Activated CD4-positive, alpha-beta T cell treated with anti-CD3 and anti-CD28 coated beads for 24 hours (primary cell): ENCODE measurements at places on chromosomes 11 and 22.

GRCh38 chr11:64185175-64185692, 737 bp upstream of the STIP1 start:
- no peak for DNase-seq

DNA sequence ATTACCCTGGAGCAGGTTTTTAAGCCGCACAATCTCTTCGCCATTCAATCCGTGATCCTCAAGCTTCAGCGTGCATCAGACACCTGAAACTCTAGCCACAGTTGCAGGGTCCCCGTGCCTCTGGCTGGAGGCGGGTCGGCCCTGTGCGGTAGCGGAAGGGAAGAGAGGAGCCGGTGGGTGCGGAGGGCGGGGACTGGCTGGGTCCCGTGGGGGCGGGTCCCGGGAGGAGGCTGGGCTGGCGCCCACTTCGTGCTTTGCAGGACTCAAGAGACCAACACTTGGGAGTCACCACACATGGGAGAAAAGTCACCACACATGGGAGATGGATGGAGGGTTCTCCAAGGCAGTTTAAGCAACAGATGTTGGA, 772 bp downstream of the C22orf15 start:
- DNase-seq, result peak; percentile 51

GRCh38 chr11:64677441-64678023, 45.5 kb downstream of the NRXN2 start:
- no peak for DNase-seq

- no peak for DNase-seq
These were observed 5.3 kb upstream of the LRRC10B start for GRCh38 chr11:61503135-61503770.

GRCh38 chr22:19873960-19874306, 19.3 kb upstream of the GNB1L start:
- no peak for DNase-seq

GRCh38 chr11:112023104-112023503, 2.1 kb upstream of the DLAT start:
- no peak for DNase-seq

- no peak for DNase-seq
These were observed 1.2 kb upstream of the P2RX6 start for GRCh38 chr22:21013657-21014201.

DNA sequence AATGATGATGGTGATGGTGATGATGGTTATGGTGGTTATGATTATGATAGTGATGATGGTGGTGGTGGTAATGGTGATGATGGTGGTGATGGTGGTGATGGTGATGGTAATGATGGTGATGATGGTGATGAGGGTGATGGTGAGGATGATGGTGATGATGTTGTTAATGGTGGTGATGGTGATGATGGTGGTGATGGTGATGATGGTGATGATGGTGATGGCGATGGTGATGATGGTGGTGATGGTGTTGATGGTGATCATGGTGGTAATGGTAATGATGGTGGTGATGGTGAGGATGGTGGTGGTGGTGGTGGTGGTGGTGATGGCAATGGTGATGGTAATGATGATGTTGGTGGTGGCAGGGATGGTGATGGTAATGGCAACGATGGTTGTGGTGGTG, 1222.5 kb downstream of the BRD1 start:
- no peak for DNase-seq

DNA sequence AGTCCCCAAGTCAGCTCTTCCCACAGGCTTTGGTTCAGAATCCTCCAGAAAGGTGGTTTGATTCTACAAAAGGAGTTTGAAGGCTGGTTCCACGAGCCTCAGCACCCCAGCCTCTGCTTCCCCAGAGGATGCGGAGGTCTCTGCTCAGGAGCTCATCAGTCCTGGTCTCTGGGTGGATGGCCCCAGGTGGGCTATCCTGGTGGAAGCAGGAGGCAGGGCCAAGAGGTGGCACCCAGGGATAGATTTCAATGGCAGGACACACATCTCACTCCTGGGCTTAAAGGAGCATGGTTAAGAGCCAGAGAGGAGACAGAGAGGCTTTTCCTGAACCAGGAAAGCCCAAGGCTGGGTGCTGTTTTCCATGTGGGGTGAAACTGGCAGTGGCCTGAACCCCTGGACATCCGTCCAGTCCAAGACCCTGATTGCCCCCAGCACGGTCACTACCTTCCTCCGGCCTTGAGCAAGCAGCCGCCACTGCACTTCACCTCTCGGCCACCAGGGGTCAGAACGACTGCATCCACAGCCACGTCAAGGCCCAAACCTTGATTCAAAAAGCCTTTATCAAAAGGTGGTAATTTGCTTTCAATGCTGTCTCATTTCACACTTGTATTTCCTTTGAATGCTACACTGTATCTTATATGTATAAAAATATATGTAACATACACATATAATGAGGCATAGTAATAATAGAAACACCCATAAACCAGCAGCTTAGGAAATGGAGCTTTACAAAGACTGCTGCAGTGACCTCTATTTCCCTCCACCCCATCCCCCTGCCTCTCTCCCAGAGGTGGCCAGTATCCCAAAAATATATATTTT, 19.3 kb upstream of the FXYD2 start:
- peak; percentile 79 for DNase-seq

- no peak for DNase-seq
These were observed 90.6 kb downstream of the CDKN1C start for GRCh38 chr11:2794968-2795322.

DNA sequence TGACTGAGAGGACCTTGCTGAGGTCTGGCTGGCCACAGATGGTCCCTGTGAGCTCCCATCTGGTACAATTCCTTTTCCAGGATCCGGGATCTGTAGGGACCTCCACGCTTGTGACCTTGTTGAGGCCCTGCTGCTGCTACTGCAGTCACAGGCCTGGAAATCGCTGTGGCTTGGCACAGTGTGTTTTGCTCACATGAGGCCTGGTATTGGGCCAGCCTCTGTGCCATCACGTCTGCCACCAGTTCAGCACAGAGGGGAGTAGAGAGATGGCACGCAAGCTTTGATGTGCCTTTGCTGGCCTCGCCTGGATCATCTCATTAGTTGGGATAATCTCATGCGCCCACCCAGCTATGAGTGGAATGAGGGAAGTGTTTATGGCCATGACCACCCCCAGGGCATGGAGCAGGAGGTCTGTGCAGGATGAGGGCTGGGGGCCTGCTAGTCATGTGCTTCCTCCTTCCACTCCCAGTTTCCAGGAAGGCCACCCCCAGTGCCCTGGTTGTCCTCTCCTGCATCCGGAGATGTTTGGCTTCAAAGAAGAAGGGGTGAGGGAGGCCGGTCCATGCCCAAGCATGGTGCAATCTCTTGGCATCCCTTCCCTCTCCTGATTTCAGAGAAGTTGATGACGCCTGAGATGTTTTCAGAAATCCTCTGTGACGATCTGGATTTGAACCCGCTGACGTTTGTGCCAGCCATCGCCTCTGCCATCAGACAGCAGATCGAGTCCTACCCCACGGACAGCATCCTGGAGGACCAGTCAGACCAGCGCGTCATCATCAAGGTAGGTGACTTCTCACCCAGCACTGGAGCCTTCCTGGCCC, 22.4 kb downstream of the DERL3 start:
- no peak for DNase-seq

DNA sequence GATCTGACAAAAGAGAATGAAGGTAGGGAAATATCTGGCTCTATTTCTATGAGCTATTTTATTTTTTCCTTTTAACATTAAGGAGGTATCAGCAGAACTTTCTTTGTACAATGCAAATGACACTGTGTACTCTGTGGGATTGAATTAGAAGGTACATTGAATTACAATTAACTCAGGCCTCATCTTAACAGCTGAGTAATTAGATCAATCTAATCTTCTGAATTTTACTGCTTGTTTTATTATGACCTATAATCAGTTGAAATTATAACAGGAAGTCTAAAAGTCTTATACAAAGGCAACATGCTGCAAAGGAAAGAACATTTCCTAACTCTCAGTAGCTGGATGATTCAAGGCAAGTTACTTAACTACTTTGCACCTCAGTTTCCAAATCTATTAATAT, 69.8 kb downstream of the RELT start:
- DNase-seq, result no peak

DNA sequence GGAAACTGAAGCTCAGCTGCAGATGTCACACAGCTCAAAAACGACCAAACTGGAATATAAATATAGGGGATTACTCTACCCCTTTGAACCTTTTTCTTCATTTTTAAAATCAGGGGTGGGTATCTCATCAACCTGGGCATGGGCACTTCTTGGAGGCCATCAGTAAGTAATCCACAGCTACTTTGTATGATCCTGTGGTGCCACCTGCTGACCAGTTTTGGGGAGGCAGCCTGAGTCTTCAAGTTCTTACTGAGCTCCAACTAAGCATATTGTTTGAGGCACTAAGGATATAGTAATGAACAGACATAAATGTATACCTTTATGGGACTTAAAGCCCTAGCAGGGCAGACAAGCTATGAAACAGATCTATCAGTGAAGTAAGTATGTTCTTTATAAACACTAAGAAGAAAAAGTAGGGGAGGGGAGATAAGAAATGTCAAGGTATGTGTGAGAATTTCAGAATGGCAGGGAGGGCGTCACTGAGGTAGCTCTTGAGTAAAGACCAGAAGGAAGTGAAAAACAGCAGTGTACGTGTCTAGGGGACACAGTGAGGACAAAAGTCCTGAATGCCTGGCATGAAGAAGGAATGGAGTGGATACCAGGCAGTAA, 18.4 kb downstream of the TUB start:
- peak; percentile 58 for DNase-seq

DNA sequence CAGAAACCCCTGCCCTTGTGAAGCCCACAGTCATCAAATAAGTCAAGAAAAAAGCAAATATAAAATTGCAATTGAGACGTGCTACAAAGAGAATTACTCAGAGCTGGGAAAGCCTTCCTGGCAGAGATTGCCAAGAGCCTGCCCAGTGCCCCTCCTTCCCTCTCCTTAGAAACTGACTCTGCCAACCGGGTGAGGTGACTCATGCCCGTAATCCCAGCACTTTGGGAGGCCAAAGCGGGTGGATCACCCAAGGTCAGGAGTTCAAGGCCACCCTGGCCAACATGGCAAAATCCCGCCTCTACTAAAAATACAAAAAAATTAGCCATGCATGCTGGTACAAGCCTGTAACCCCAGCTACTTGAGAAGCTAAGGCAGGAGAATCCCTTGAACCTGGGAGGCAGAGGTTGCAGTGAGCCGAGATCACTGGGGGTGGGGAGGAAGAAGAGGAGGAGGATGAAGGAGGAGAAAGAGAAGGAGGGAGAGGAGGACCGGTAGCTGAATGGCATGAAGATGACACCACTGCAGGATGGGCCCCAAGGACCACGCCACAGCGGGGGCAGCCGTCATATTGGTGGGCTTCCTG, 76.1 kb upstream of the RTL6 start:
- no peak for DNase-seq

GRCh38 chr11:101552888-101553287, 30.9 kb downstream of the TRPC6 start:
- no peak for DNase-seq

DNA sequence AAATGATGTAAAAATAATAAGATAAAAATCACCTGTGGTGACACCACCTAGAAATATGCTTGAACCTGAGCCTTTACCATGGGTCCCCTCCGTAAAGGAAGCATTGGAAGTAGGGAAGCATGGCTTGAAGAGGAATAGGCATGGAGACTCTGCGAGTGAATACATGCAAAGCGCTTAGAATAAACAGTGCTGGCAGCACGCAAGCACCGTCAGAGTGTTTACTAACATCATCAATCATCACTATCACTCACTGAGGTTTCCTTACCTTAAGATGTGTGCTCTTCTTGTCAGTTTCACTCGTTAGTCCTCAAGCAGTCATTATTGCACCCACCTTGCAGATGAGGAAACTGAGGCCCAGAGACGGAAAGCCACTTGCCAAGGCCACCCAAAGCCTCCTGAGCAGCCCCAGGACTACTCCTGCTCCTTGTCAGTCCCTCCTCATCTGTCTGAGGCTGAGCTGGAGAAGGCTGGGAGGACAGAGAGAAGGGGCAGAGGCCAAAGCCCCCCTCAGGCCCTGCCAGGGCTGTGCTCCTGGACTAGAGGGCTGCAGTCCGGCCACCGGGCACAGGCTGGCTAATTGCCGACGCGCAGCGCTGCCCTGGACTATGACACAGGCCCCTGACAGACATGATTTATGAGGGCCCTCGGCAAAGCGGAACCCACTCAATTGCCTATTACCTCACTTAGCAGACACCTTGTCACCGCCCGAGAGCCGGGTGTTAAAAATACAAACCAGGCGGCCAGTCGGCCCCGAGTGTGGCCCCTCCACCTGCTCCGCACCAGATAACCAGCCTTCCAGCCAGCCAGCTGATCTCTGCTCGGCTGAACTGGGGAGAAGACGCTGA, 168.9 kb downstream of the MN1 start:
- DNase-seq, result no peak

DNA sequence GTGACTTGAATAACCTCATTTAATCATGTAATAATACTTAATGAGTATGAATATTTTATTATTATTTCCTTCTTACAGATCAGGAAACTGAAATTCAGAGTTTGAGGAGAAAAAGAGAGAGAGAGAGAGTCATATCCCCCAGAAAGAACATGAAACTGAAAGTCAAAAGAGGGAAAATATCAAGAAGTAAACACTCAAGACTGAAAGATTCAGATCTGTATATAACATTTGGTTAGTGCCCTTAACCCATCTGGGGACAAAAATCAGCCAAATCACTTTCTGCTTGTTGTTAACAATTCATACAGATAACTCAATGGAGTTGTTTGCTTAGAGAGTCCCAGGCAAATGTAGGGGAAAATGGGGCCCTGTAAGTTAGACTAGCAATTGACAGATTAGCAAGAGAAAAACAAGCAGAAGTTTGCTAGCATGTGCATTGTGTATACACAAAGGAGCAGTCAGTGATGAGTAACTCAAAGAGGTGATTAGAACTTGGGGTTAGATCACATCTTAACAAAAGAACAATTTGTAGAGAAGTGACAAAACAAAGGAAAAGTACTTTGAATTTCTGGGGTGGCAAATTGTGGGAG, 25.9 kb upstream of the MMP13 start:
- DNase-seq, result no peak

- no peak for DNase-seq
These were observed 43.8 kb downstream of the INSC start for GRCh38 chr11:15158351-15159015.

DNA sequence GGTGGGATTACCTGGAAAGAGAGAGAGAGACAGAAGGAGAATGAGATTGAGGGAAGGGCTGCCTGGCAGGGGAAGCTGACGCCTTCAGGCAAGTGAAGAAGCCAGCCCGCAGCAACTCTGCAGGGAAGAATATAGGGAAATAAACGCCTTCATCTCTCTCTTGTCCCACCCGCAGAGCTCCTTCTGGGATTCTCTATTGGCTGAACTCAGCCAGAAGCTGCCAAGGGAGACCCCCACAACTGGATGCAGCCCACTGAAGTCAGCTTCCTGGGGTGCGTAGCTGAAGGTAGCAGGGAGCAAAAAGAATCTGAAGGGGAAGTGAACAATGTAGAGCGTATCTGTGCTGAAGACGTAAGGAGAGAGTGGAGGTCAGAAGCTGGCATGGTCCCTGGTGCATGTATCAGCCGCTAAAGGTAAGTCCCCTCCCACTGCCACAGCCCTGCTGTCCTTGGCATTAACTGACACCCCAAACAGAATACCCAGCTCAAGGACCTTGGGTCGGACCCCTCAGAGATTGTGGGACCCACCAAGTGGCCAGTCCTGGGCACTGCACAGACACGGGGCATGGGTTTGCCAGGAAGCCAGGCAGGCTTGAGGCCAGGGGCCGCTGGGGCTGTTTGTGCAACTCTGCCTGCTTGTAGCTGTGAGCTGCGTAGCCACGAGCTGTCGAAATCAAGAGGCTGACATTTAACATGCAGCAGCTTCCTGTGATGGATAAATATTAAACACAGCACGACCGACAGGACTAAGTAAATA, 469.9 kb downstream of the MN1 start:
- no peak for DNase-seq
